ENCODE measurements at places on chromosomes 2 and 18.

DNA sequence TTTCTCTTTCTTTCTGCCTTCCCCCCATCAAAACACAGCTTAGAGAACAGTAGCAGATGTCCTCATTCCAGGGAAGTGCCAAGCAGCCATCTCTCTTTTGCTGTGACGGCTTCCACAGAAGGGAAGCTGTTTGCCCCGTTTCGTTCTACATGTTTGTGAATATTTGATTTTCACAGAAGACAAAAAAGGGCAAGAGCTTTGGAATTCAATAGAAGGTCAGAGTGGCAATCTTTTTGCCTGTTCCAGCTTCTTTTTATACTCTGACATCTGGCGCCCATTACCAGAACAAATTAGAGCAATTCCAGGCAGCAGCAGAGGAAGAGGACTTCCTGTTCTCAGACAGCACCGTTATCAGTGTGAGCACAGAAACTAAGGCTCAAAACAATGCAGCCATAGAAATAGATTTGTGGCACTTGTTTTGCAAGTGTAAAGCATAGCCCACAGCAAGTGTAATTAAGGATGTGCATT lies 79.0 kb upstream of the CDH19 start:
- H3K4me3 ChIP-seq, result no peak overlapping the region
- no peaks in the 10 kb centered on the region for H3K27me3 ChIP-seq
- H3K4me1 ChIP-seq, result peaks cover 5% of the 10 kb centered on the region

DNA sequence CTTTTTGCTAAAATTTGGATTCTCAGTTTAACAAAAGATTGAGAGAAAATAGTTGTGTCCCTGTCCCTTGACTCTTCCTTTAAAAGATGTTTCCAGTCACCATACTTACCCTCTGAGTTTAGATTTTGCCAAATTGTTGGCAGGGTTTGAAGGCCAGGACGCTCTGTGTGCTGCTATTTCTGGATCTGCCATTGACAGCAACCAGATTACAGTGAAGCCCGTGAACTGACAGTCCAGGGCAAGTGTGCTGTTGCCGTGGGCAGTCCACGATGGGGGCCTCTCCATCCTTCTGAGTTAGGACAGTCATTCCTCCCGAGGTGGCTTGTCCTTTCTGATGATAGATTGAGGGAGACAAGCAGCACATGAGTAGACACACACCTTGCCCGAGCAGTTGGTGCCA lies 89.9 kb downstream of the PTPRM start:
- H3K36me3 ChIP-seq, result no peaks in the 10 kb centered on the region
- H3K27ac ChIP-seq, result no peak overlapping the region
- H3K27me3 ChIP-seq, result no peaks in the 10 kb centered on the region
- DNase-seq, result no peak
- H3K4me1 ChIP-seq, result no peaks in the 10 kb centered on the region

- no peaks in the 10 kb centered on the region for H3K27me3 ChIP-seq
- peaks cover 9% of the 10 kb centered on the region for H3K4me1 ChIP-seq
- H3K36me3 ChIP-seq, result no peaks in the 10 kb centered on the region
- no peak overlapping the region for H3K4me3 ChIP-seq
These were observed 205.5 kb upstream of the SP5 start for GRCh38 chr2:170509452-170510193.

DNA sequence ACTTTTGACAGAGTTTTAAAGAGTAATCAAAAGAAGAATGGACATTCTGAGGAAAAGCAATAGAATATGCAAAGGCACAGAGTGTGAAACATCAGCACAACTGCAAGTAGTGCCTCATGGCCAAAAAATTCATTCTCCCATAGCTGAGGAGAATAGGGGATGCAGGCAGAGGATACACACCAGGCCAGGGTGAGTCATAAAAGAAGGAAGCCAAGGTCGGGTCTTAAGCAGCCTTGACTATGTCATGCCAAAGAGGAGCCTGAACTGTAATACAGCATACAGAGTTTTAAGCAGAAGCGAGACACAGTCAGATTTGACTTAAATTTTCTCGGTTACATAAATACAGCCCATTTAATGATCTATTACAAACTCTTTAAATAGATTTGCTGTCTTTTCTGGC lies 165.0 kb downstream of the LNPK start:
- no peaks in the 10 kb centered on the region for H3K27me3 ChIP-seq
- H3K36me3 ChIP-seq, result no peaks in the 10 kb centered on the region
- no peak for DNase-seq
- H3K4me1 ChIP-seq, result no peaks in the 10 kb centered on the region
- H3K27ac ChIP-seq, result no peak overlapping the region
- no peak overlapping the region for H3K4me3 ChIP-seq

DNA sequence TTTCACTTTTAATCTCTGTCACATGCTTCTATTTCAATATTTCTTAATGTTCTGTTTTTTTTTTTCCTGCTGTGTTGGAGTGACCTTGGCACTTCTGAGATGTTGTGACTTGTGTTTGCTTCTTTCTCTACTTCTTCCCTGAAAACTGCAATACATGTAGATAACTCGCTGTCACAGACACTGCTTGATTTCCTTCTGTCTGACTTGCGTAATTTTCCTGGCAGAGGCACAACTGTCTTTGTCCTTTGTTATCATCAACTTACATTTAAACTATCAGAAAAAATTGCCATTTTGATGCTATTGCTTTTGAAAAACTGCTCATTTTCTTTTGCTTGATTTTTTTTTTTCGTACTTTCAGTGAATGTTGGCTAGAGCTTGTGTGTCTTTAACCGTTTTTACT lies 69.0 kb downstream of the BABAM2 start:
- H3K27ac ChIP-seq, result no peak overlapping the region
- no peak for DNase-seq
- H3K27me3 ChIP-seq, result no peaks in the 10 kb centered on the region
- H3K36me3 ChIP-seq, result no peaks in the 10 kb centered on the region
- no peaks in the 10 kb centered on the region for H3K4me1 ChIP-seq
